ENCODE measurements at places on chromosomes 5 and 9.

DNA sequence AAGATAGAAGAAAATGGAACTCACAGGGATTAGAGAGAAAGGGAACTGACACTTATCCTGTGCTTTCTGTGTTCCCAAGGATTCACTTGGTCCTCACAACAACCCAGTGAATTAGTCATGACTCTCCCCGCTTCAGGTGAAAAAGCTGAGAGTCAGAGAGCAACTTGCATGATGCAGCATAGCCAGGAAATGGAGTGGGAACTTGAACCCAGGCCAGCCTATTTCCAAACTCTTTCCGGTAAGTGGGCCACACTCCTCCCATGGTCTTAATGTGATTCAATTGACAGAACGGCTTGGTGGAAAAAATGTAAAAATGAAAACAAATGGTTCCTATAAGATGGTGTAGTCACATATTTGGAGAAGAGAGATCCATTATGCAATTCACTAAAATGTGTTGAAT lies 45.9 kb upstream of the CEMIP2 start:
- DNase-seq = no peak

DNA sequence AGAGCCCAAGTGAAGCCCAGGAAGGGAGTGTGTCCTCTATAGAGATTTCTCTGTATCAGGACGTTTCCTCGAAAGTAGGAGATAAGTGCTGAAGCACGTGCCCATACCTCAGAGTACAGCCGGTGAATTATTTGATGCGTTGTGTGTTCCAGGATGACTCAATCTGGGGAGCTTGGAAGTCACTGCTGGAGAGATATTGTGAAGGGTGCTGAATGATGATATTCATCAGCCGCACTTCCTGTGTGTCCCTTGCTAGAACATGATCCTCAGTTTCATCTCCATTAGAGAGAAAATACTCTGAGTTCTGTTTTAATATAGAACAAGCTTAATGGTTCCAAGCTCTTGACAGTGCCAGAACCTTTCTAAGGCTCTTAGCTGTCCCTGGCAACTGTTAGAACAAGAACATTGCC lies 402.3 kb upstream of the ADAMTSL1 start:
- no peak for DNase-seq

DNA sequence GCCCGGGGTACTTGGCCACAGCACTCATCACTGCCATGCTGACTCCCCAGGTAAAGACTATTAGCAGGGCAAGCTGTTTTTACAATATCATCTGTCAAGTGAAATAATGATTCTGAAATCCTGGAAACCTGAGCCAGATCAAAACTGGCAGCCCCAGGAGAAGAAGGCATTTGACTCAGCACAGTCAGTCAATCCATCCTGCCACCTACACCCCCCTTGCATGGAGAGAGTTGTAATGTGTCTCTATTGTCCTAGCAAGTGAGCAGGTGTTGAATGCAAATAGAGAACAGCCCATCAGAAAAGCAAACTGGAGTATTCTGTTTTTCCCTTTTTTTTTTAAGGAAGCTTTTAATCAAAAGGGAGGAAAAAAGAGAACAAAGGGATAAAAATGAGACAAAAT lies 291.2 kb downstream of the BRINP1 start:
- DNase-seq = no peak

DNA sequence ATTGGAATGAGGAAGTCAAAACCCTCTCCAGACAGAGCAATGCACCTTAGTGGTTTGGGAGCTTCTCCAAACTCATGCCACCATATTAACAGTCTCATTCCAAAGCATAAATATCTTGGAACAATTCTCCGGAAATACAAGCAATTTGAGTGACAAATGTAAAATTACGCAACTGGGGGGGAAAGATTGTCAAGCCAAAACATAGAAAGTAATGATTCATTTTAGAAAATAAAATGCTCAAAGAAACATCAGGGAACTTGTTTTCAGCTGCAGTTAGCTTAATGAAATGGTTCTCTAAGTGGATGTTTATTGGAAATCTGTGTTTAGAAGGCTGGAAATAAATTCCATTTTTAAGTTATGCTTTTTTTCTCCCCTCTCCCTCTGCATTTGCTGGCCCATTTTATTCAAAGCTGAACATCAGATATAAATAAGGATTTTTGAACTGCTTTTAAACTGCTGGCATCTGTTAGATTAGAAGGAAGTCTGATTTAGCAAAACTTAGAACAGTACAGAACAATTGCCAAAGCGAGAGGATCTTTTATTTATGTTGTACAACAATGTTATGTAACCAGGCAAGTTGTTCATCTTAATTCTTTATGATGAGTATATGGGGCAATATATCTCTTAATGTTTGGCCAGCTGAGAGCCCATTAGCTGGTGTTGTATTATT lies 551.9 kb downstream of the PRELID2 start:
- DNase-seq = no peak

DNA sequence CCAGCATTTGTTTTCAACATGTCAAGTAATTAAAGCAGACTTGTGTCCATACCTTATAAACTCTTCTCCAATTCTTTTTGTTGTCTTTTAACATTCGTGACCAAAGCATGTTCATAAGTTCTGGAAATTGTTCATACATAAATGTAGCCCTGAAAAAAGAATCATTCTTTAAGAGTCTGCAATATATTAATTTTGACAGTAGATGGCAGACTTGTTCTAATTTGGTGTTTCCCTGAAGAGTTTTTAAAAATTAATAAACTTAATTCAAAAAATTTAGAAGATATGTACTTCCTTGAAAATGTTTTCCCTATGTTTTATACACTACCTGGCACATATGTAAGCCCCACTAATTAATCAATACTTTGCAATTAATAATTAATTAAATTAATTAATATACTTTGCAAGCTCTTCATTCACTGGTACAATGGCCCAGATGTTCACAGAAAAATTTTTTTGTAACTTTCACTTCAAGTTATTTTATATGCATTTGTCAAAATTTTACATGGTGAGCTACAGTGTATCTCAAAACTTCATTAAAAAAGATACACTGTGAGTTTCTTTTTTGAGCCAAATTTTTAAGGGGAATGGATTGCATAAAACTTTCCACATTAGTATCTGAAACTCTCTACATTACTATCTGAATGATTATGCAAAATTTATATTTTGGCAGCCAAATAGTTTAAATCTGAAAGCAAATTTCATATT lies 42.1 kb downstream of the CLINT1 start:
- DNase-seq = no peak

DNA sequence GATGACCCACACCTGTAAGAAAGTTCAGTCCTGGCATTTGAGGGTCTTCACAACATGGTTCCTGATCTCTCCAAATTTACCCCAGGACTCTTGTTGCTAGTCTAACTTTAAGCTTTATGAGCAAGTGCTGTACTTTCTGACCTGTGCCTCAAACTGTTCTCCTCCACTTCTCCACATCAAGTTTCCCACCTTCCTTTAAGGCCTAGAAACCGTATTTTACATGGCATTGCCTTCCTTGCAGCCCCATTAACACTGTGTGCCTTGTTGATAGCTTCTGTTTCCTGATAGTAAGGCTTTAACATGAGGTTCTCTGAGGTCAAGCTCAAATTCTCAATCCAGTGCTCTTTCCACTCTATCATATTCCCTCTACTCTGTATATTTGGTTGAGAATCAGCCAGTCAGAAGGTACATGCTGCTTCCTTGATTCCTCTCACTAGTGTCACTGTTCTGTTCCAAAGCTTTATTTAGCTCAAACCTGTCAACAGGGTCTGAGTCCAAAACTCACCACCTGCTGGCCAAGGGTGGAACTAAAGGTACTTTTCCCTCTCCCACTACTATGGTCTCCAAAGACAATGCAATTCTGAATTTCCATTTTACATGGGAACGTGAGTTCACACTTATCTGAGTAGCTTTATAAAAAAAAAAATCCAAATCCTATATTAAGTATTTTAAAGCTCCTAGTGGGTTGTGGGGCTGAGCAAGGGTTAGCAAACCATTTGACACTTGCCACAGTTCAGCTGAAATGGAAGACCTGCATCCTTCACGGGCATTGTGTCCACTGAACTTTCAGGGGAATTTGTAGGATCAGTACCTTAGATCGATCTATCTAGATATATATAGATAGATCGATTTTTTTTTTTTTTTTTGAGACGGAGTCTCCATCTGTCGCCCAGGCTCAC lies 21.1 kb downstream of the VCP start:
- DNase-seq = no peak

- no peak for DNase-seq
These were observed 97.5 kb downstream of the MARCHF11 start for GRCh38 chr5:16082053-16082452.

DNA sequence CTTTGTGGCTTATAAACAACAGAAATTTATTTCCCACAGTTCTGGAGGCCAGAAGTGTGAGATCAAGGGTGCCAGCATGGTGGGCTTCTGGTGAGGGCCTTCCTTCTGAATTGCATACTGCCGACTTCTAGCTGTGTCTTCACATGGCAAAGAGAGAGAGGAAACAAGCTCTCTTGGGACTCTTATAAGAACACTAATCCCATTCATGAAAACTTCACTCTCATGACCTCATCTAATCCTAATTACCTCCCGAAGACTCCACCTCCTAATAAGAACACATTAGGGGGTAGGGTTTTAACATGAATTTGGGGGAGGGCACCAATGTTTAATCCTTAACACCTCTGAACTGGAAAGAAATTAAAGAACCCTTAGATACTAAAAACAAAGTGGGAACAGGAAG lies 75.9 kb upstream of the MINAR2 start:
- DNase-seq = no peak

GRCh38 chr9:113499876-113500497 lies 36.5 kb downstream of the RGS3 start:
- no peak for DNase-seq

DNA sequence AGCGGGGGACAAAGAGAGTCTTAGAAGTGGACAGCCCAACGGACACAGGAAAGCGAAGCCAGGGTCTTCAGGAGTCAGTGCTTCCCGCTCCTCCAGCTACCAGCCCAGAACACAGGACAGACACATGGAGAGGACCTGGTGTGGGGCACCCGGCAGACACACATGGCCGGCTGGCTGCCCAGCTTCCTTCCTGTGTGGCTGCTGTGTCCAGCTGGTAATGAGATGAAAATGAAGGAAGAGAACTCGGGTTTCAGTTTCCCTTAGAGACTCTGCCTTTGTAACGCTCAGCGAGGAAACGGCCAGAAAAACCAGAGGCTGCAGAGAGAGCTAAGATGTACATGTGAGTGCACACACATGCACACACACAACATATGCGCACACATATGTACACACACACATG lies 87.5 kb downstream of the SECISBP2 start:
- no peak for DNase-seq

DNA sequence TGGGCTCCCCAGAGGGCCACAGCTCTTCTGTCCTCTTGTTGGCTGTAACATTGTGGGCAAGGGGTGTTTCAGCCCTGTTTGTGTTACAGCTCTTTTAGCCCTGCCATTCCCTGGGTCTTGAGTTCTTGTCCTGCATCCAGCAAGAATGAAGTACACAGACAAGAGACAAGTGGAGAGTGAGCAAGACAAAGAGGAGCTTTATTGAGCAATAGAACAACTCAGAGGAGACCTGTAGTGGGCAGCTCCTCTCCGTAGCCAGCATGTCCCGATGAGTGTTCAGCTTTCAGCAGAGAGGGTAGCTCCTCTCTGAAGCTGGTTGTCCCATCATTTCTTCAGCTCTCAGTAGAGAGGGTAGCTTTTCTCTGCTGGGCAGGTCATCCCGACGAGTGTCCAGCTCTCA lies 22.9 kb downstream of the JMY start:
- no peak for DNase-seq

DNA sequence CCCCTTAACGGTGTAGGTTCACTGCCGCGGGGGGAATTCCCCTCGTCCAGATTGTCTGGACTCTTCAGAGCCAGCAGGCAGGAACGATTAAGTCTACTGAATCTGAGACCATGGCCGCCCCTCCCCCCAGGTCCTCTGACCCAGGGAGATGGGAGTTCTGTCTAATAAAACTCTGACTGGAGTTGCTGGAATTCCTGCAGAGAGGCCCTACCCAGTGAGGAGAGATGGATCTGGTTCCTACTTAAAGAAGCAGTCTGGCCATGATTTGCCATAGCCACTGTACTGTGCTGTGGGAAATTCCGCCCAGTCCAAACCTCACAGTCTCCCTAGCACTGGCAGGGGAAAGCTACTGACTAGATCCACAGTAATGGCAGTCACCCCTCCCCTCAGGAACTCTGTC lies 237.7 kb upstream of the RASA1 start:
- no peak for DNase-seq

DNA sequence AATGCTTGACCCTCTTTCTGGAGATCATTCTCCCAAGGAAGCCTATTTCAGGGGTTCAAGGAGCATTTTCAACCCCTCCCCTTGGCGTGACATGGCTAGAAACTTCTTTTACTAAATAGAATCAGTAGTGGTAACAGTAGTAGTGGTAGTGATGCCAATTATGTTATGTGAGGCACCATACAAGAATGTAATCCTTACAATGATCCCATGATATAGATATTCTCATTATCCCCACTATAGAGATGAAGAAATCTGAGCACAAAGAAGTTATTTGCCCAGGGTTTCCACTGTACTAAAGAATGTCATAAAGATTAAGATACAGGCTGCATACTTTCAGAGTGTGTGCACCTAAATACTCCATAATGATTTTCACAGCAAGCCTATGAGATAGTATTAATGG lies 155.4 kb upstream of the CLINT1 start:
- no peak for DNase-seq

- no peak for DNase-seq
These were observed 9.5 kb downstream of the KCNV2 start for GRCh38 chr9:2726650-2727340.

GRCh38 chr5:136526791-136527190 lies 161.4 kb upstream of the TRPC7 start:
- DNase-seq = no peak

- DNase-seq = no peak
These were observed 64.9 kb upstream of the STK32A start for GRCh38 chr5:147169901-147170300.

Data from AG04449 (cell line).